ENCODE measurements at places on chromosomes 1 and 21.

DNA sequence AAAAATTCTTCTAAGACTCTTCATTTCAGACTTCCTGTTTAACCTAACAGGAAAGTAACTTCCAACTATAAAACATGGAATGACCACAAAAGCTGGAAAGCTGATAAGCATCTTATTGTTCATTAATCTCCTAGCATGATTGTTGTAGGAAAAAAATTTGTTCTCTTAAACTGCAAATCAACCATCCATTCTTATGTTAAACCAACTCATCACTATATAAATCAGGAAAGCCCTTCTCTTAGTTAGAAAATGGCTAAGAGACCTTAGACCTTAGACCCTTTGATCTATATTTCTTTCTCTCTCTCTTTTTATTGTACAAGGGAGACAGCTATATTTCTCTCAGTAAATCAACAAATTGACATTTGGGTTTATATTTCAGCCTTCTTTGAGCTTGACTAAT, 101.4 kb downstream of the UBE2U start:
- DNase-seq, result no peak

- no peak for DNase-seq
These were observed 1.8 kb downstream of the CDC42BPA start for GRCh38 chr1:227316456-227316855.

DNA sequence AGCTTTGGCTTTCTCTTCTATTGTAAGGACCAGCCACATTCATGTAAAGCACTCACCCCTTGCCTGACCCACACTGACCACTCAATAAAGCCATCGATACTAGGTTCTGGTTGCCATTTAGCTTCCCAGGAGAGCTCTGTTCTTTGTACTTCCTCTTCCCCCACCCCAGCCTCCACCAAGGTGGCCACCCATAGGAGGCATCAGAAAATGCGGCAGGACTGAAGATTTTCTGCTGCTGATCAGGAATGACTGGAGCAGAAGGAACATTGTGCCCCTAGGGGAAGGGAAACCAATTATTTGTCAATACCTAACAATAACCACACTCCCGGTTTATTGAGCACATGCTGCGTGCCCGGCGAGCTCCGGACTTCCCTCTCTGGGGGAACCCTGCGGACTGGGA, 5.2 kb upstream of the SMIM12 start:
- no peak for DNase-seq

GRCh38 chr1:6505367-6506209, 14.1 kb upstream of the PLEKHG5 start:
- no peak for DNase-seq

GRCh38 chr1:231091831-231092301, 51.8 kb upstream of the FAM89A start:
- DNase-seq, result no peak

DNA sequence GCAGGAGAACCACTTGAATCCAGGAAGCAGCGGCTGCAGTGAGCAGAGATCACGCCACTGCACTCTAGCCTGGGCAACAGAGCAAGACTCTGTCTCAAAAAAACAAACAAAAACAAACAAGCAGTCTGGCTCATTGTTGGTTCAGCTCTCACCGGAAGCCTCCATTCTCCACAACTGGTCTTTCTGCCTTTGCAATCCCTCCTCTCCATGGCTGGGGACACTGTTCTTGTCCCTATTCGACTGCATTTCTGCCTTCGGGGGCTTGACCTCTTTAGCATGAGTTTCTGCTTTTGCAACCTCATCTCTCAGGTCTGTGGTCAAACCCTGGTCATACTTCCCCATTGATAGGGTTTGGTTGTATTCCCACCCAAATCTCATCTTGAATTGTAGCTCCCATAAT, 216.3 kb upstream of the NR5A2 start:
- no peak for DNase-seq

- DNase-seq, result no peak
These were observed 65.1 kb upstream of the RUNX3 start for GRCh38 chr1:24995140-24995539.

DNA sequence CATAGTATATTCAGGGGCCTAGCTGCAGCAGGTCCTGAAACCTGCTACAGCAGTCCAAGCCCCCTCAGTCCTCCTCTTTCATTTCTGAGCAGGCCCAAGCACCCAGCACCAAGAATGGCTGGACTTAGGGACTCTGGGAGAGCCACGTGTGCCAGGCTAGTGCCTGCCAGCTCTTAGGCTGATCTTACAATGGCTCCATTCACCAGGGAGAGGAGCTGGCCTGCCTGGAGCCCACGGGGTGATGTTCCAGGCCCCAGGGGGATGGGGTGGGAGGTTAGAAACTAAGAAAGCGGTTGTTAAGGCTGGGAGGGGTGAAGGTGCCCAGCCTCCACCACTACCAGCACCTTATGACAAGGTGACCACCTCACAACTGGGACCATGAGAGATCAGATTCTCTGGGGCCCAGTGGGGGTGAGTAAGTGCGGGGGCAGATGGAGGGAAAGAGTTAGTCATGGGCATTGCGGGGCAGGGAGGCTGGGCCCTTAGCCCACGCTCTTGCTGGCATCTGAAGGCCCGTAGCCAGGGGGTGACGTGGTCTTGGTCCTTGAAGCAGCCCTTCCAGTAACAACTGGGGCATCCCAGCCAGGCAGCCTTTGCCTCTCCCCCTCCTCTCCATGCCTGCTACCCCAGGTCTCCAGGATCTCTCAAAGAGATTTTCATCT, 30.3 kb upstream of the CLIC4 start:
- DNase-seq, result no peak

DNA sequence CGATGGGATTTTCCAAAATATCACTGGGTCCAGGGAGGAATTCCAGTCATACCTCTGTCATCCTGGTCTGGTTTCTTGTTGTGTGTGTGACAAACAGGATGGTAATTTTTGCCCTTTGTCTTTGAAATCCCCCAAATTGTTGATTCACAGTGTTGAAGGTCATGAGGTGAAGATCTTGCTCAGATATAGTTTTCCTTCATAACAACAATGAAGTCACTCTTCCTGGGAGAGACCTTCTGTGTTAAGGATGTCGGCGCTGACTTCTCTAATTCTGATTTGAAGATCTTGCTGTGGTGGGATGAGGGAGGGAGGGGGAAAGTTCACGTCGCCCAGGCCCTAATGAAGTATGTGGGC, 32.2 kb upstream of the MPZL1 start:
- no peak for DNase-seq

- no peak for DNase-seq
These were observed 351.5 kb upstream of the ZP4 start for GRCh38 chr1:238242181-238242580.

DNA sequence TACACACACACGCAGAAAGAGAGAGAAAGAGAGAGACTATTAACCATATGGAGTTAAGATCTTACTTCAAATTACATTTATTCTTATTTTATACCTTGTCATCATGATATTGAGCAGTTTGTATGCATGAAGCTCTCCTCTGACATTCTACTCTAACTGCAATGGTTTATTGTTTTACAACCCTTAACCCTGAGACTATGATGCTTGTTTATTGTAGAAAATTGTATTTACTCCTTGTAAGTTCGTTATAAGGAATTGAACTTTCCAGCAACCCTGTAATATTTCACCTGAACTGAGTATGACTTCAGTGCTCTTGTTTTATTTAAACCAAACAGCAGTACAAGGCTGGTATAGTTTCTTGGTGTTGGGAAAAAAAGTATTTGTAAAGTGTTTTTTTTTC, 18.6 kb upstream of the PTPRF start:
- DNase-seq, result no peak

DNA sequence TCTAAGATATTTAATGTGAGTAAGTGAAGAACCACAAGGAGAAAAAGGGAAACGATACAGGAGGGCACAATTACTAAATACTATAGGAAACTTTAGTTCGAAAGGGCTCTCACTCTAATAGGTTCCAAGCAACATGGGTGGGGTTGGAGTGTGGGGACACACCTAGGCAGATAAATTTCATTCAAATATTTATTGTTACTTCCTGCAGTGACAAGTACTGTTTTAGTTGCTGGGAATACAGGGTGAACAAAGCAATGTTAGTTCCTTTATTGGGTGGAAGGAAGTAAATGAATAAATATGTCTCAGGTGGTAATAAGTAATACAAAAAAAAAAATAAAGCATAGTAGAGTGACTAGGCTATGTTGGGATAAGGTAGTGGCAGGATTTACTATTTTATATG, 73.2 kb upstream of the B3GALT2 start:
- no peak for DNase-seq

GRCh38 chr1:62908168-62908695, 124.3 kb downstream of the ATG4C start:
- DNase-seq, result no peak

GRCh38 chr1:93576746-93577145, 104.9 kb downstream of the BCAR3 start:
- DNase-seq, result no peak

GRCh38 chr1:16224472-16224871, 12.0 kb upstream of the ARHGEF19 start:
- DNase-seq, result no peak

DNA sequence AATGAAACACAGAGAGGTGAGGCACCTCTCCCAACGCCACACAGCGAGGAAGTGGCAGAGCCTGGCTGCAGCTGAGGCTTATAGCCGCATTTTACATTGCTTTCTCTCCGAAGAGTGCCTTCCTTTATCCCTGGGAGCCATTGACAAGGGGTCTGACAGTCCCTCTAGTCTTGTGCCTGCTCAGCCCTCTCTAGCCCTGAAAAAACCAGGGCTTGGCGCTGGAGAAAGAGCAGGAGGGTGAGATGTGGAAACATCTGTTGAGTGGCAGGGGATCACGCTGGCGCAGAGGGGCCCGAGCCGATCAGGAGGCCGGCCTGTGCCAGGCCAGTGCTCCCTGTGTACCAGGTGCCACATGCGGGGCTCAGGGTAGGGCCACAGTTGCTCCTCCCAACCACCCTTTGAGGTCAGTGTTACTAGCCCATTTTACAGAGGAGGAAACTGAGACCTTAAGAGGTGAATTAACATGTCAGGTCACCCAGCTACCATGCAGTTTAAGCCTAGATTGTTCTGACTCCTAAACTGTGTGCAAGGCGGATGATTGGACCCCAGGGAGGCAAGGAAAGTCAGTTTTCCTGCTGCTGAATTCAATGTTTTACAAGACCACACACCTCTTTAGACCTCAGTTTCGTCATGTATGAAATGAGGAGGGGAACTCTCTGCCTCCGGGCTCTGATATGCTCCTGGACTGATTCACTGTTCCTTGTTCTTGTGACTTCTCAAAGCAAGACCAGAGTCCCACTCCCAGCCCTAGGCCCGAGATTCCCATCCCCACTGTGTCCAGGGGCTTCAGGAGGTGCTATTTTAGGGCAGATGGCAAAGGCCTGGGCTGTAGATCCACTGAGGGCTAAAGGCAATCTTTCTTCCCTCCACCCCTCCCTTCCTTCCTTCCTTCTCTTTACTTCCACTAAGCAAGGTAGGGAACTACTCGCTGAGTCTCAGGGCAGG, 28.0 kb upstream of the RUNX3 start:
- DNase-seq, result no peak

DNA sequence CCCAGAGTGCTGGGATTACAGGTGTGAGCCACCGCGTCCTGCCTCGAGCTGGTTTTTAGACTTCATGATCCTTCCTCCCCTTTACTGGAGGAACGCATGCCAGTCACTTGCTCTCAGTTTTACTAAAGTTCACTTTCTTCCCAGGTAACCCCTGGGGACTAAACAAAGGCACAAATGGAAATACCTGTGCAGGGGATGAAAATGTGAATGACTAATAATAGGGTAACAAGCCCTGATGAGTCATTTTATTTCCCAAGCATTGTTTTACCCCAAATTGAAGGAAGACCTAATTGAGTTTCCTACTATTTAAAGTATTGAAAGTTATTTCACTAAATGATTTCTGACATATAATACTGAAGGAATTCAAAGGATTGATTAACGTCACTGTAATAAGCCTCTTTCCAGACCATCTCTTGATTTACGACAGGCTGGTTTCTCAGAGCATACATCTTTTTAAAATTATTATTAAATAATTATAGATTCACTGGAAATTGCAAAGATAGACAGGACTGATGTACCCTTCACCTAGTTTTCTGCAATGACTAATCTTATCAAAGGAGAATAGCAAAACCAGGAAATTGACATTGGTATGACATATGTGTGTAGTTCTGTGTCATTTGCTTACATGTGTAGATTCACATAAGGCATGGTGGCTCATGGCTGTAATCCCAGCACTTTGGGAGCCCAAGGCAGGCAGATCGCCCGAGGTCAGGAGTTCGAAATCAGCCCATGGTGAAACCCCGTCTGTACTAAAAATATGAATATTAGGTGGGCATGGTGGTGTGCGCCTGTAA, 53.2 kb upstream of the SOD1 start:
- DNase-seq, result no peak

- no peak for DNase-seq
These were observed 341.7 kb upstream of the ADGRL2 start for GRCh38 chr1:81459043-81459442.

- DNase-seq, result no peak
These were observed 35.9 kb upstream of the PTGFRN start for GRCh38 chr1:116873680-116874271.

GRCh38 chr1:209048941-209049669, 534.4 kb upstream of the CAMK1G start:
- DNase-seq, result no peak

DNA sequence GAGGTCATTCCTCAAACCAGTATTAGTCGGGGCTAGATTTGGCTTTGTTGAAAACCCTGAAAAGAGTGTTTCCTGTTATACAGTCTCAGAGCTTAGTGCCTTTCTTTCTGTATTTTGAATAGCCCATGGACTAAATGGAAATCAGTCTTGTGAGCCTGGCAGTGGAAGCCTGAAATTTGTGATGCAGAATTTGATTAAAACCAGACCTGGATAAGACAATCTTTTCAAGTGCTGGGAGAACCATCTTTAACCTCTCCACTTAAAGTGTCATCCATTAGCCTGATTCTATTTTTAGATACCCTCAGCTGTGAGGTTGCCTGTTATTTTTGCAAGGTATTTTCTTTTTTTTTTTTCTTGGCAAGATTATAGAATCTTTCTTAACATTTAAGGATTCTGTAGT, 19.5 kb downstream of the ACTN2 start:
- DNase-seq, result no peak

GRCh38 chr1:43285269-43285990, at the start of gene C1orf210:
Gene C1orf210 (minus strand): TSS chr1:43285581. CDS start chr1:43283270, 2,311 bp downstream.
- DNase-seq, result no peak

DNA sequence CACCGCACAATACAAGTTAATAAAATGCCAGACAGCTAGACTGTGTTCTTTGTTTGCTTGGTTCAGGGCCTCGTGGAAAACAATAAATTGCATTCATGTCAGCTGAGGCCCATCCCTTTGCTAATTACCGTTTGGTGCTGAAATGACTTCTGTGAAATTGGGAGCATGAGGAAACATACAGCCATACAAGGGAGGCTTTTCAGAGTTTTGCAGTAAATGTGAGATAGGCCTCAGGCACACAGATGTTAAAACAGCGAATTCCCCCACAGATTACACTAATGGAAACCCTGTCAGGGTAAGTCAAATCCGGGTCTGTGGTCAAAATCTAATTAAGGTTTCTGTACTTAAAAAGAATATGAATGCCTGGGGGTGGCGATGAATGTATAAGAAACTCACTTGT, 173.5 kb upstream of the LMO4 start:
- DNase-seq, result no peak

GRCh38 chr1:36506276-36506920, 23.7 kb upstream of the CSF3R start:
- no peak for DNase-seq

GRCh38 chr1:89671775-89672488, 39.0 kb downstream of the LRRC8C start:
- no peak for DNase-seq

- DNase-seq, result no peak
These were observed 189.9 kb downstream of the HUNK start for GRCh38 chr21:32062591-32063227.

Data from hindlimb muscle (tissue), 1 donor.